ENCODE measurements at places on chromosomes 7 and 10.

GRCh38 chr10:273088-273487, 137.8 kb downstream of the ZMYND11 start:
- DNase-seq: no peak

- DNase-seq: no peak
Observed at GRCh38 chr7:138630059-138630610, 71.0 kb downstream of the SVOPL start.

- DNase-seq: no peak
Observed at GRCh38 chr10:21352886-21353285, 172.6 kb downstream of the SKIDA1 start.

- no peak for DNase-seq
Observed at GRCh38 chr7:141071855-141072547, 1.9 kb upstream of the TMEM178B start.

GRCh38 chr7:97271619-97272018, 154.1 kb downstream of the SDHAF3 start:
- no peak for DNase-seq

- no peak for DNase-seq
Observed at GRCh38 chr7:84081973-84082522, 112.5 kb downstream of the SEMA3A start.

DNA sequence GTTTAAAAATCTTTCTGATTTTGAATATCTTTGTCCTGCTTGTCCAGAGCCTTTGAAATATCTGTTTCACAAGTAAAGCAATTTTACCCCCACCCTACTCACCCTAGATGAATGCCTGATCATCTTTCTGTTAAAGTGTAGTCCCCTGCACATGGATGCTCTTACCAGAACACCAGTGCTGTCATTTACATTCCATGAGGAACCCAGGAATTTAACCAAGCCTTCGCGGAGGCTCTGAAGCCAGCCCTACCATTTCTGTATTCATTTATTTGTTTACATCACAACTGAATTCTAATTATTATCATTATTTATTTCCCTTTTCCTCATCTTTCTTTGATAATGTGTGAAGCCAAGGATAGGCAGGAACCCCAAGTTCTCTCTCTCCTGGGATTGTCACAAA, 167.8 kb upstream of the MYO3A start:
- no peak for DNase-seq

GRCh38 chr7:82164813-82165212, 278.8 kb downstream of the CACNA2D1 start:
- DNase-seq: no peak

Data from amygdala (tissue), 56 donors.